ENCODE measurements at places on chromosomes 2 and 18.

- no peak for DNase-seq
Observed at GRCh38 chr2:200422532-200423261, 87.2 kb downstream of the KCTD18 start.

- no peak for DNase-seq
Observed at GRCh38 chr18:50816419-50817166, 3.2 kb downstream of the MRO start.

- DNase-seq = no peak
Observed at GRCh38 chr2:234996069-234996940, 44.5 kb downstream of the SH3BP4 start.

DNA sequence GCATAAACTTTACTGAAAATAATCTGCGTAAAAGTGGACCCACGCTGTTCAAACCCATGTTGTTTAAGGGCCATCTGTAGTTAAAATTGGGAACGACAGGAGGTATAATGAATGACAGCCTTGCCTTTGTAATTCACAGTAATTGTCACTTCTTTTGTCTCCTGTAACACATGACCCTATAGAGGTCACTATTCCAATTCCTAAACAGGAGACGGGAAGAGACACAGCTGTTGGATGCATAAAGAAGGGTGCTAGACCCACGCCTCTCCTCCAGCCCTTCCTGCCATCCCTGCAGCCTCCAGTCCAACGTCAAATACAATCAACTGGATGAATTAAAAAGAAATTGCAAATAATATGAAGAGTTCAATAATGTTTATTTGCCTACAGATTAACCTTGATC is 63.1 kb upstream of the NFATC1 start:
- DNase-seq = no peak

DNA sequence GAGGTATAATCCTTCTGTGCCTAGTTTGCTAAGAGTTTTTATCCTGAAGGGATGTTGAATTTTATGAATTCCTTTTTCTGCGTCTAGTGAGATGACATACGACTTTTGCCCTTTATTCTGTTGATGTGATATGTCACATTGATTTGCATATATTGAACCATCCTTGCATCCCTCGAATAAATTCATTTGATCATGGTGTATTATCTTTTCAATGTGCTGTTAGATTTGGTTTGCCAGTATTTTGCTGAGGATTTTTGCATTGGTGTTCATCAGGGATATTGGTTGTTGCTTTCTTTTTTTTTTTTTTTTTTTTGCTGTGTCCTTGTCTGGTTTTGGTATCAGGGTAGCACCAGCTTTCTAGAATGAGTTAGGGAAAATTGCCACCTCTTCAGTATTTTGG is 9.1 kb downstream of the GCC2 start:
- no peak for DNase-seq

Data from stimulated activated CD4-positive, alpha-beta T cell treated with anti-CD3 and anti-CD28 coated beads, Interleukin-12 subunit alpha, Interleukin-12 subunit beta, amount 100 ng/mL, for 24 hours (primary cell).